ENCODE measurements at places on chromosomes 1 and 21.

DNA sequence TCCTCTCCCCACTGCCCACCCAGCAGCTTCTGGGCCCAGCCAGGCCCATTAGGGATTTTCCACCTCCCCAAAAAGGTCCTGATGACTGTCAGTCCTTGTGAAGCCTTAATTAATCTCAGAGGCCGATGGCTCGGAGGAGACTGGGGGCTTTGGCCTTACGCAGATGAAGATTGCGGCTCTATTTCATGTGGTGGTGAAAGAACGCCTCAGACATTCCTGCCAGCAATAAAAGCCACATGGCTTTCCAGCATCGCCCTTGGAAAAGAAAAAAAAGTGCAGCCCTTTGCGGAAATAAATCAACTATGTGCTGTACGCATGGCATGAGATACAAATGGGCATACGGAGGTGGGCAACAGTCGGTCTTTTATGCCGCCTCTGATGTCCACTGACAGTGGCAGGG lies 6.6 kb upstream of the RUNX3 start:
- no peak for DNase-seq

GRCh38 chr1:210523830-210524229 lies 195.1 kb downstream of the HHAT start:
- DNase-seq: no peak

DNA sequence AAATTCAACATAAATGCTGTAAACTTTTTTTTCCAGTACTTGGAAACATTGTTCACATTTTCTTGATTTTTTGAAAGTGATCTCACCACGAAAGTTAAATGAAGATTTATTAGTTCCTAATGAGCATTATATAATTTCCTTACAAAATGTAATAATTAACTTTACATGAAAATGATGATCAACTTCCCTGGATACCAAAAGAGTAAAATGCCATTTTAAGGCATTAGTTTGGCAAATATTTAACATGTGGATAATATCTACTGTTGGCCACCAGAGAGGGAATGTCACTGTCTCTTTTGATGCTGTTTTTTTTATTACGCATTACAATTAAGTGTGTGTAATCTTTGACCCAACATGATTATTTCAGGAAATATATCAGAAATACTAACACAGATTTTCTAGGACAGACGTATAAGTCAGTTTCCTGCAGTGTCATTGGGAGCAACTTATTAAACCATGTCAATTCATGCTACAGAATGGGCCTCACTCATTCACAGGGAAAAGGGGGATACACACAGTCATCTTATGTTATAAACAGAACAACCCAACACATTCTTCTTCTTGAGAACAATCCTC lies 903.9 kb upstream of the ADGRL2 start:
- DNase-seq: no peak

DNA sequence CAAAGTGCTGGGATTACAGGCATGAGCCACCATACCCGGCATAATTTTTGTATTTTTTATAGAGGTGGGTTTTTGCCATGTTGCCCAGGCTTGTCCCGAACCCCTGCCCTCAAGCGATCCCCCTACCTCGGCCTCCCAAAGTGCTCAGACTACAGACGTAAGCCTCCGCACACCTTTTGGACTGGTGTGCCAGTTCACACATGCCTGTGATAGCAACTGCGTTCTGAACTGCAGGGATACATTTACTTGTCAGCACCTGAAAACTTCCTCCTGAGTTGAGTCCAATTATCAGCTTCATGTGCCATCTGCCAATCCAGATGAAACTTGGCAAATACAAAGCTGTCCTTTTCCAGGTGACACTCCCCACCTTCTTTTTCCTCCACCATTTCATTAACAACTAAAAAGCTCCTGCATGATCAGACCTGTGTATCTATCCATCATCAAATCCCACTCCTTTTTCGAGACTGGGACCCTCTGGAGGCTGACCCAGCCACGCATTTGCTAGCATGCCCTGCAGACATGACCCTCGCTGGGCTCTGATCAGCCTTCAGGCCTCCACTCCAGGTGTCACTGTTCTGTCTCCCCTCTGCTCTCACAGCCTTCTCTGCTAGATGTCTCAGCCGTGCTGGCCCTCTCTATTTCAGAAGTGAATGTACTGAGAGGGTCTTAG lies 2.1 kb upstream of the DEGS1 start:
- no peak for DNase-seq

GRCh38 chr1:173329726-173330125 lies 122.6 kb upstream of the TNFSF4 start:
- DNase-seq: no peak

DNA sequence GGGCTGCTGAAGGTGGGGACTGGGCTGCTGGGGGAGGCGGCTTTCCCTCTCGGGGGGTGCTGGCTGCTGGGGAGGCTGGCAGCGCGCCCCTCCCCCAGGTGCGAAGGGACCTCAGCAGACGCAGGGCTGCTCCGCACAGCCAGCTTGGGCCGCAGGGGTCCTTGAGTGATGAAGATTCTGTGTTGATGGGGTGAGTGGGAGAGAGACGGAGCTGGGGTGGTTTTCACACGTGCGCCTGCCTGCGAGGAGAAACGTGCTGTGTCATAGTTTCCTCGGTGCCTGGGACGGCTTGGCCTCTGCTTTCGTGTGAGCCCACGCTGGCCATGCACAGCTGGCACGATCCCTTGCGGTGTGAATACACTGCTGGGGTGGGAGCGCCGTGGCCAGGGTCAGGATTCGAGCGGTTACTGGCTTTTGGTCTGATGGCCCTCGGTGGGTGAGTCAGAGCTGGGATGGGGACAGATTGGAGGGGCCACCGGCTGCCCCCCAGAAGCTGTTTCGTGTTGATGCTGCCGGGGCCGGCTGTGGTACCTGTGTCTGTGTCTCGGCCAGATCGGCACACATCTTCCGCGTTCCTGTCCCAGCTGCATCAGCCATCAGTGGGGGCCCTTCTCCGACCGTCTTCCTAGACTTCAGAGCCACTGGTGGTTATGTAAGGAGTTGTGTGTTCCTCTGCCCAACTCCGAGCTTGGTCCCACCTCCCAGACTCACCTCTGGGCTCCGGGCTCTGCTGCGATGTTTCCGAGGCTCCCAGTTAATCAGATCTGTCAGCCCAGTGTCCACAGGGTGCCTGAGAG lies 24.9 kb downstream of the PRKCZ start:
- no peak for DNase-seq

- no peak for DNase-seq
These were observed 33.3 kb downstream of the RGL1 start for GRCh38 chr1:183838221-183838620.

- no peak for DNase-seq
These were observed 80.8 kb downstream of the SLC45A1 start for GRCh38 chr1:8398677-8399076.

GRCh38 chr1:83495560-83495959 lies 503.4 kb downstream of the TTLL7 start:
- DNase-seq: no peak

DNA sequence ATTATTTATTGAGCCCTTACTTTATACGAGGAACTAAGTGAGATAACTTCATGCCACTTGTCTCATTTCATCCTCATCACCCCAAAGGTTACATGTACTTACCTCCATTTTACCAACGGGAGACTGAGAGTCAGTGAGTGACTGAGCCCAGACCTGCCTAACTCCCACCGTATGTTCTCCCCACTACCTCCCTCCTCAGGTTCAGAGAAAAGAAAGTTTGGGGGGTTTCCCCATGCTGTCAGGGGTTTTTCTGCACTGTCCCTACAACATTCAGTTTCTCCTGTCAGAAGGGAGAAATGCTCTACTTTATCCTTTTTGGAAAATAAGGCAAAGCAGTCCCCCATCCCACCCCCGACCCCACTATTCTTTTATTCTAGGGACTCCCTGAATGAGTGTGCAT lies 32.9 kb downstream of the FAM78B start:
- DNase-seq: no peak

DNA sequence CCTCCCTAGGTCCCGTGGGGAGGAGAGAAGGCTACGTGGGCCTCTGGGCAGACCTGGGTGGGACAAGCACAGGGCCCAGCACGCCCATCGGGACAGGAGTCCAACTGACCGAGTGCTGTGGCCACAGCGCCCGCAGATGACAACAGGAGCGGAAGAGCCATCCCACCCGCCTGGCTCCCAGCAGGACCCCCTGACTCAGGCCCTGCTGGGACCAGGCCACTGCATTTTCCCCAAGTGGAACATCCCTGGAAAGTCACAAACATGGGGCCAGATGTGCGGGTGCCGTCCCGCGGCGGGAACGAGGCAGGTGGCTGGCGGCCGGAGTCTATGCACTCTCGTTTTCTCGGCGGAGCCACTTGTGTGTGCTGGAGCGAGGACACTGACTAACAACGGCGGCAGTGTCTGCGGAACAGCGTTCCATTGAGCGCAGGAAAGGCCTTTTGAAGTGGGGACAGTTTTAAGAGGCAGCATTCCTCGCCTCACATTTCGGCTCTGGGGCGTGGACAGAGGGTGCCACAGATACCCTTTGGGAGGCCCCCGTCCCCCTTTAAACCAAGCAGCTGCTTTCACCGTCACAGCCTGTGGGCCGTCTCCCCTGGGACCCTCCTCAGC lies 93.7 kb upstream of the ARHGEF16 start:
- no peak for DNase-seq

- DNase-seq: no peak
These were observed 15.9 kb upstream of the DISP1 start for GRCh38 chr1:222798975-222799374.

- no peak for DNase-seq
These were observed 74.3 kb downstream of the LAMC1 start for GRCh38 chr1:183097438-183098051.

GRCh38 chr1:107264561-107264960 lies 123.7 kb downstream of the NTNG1 start:
- DNase-seq: no peak

GRCh38 chr1:19484798-19485361 lies 459 bp downstream of the CAPZB start:
- DNase-seq: no peak

DNA sequence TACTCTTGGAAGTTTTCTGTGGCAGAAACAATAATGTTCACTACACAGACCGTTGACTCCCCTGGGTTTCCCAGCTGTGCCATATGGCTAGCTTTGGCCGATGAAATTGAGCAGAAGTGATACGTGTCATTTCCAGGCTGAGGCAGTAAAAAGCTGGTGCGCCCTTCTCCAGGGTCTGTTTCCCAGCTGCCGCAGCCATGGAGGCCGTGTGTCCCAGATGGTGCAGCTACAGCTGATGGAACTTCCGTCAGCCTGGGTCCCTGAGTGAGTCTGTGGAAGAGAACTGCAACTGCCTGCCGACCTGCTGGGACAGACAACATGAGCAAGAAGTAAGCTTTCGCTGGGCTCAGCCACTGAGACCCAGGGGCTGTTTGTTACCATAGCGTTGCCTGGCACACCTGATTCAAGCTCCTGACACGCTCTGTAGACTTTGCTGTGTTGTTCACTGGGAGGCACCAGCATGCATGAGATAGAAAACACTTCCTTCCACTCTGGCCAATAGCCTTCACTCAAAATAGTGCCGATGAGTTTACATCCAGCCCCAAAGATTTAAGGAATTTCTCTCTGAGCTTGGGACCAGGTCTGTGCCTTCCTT lies 116.3 kb upstream of the SLC25A33 start:
- no peak for DNase-seq

DNA sequence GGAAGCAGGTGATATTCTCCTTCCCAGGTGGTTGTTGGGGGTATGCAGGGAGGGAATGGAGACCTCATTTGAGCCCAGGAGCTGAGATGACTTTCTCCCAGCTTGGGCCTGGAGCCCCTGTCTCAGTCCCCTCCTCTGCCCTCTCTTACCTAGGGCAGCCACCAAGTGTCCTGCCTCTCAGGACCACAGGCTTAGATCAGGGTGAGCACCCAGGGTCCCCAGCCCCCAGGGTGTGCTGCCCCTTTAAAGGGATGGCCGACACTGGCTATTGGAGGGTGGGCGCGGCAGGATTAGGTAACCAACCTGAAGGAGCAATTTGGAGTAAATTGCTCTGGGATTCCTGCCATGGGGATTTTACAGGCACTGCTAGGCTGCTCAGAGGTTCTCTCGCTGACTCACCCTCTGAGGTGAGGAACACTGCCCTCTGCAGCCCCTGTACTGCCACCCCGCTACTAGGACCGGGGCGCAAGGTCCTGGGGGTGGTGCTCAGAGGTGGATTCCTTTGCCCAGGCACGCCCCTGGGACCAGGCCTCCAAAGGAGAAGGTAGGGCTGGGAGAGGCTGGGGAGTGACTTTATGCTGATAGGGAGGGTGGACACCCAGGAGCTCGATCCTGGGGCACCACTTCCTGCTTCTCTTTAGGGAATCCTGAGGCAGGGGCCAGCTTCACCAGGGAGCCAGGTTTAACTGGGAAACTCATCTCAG lies 1.5 kb downstream of the RPS6KA1 start:
- DNase-seq: no peak

Measured in stimulated activated CD8-positive, alpha-beta memory T cell treated with anti-CD3 and anti-CD28 coated beads, Interleukin-7, amount 100 ng/mL, for 24 hours (primary cell).